ENCODE measurements at places on chromosomes 2 and 18.

GRCh38 chr2:115199966-115200365, 757.5 kb downstream of the DPP10 start:
- no peak for DNase-seq

GRCh38 chr2:113135317-113135716, 7.9 kb downstream of the IL1RN start:
- no peak for DNase-seq

- DNase-seq = no peak
These were observed 6.8 kb downstream of the EDAR start for GRCh38 chr2:108982259-108982679.

DNA sequence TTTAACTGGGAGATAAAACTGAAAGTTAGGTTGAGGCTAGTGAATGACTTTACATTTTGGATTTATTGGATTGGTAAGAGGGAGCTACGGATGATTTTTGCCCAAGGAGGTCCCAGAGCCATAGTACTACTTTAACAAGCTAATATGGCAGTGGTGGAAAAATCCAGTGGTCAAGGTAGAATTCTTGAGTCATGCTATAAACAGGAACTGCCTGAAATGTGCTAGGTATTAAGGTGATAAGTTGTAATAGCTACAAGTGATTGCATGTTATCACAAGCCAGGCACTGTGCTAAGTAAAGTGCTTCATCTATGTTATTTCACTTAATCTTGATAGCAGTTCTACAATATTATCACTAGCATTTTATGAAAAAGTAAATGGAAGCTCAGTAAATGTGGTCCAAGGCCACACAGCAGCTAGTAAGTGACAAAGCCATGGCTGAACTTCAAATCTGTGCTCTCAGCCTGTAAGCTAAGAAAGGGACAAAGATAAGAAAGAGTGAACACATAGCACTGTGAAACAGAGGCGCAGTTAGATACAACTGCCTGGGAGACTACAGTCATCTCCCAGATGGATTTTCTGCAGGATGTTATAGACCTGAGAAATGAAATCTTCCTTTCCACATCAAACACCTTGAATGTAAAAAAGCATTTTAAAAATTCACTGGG, 469.6 kb downstream of the TGIF1 start:
- DNase-seq = no peak

DNA sequence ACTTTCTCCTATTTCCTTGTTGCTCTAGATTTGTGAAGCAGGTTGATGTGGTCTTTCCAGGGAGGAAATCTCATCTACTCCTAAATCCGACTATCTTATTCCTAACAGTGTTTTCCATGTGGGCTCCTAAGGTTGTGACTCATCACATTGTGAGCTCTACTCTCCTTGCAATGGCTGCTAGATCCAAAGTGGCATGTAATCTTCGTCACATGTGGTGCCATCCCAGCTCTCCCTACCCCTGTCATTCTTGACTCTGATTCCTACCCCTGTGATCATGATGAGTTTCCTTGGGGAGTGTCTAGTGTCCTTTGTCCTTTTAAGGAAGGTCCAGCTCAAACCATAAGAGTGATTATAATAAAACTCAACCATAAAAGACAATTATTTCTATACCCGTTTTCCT, 47.3 kb upstream of the GULP1 start:
- no peak for DNase-seq

GRCh38 chr2:23656597-23656973, 270.3 kb downstream of the ATAD2B start:
- DNase-seq = no peak

GRCh38 chr18:76589316-76589715, 94.3 kb upstream of the ZNF516 start:
- DNase-seq = no peak

DNA sequence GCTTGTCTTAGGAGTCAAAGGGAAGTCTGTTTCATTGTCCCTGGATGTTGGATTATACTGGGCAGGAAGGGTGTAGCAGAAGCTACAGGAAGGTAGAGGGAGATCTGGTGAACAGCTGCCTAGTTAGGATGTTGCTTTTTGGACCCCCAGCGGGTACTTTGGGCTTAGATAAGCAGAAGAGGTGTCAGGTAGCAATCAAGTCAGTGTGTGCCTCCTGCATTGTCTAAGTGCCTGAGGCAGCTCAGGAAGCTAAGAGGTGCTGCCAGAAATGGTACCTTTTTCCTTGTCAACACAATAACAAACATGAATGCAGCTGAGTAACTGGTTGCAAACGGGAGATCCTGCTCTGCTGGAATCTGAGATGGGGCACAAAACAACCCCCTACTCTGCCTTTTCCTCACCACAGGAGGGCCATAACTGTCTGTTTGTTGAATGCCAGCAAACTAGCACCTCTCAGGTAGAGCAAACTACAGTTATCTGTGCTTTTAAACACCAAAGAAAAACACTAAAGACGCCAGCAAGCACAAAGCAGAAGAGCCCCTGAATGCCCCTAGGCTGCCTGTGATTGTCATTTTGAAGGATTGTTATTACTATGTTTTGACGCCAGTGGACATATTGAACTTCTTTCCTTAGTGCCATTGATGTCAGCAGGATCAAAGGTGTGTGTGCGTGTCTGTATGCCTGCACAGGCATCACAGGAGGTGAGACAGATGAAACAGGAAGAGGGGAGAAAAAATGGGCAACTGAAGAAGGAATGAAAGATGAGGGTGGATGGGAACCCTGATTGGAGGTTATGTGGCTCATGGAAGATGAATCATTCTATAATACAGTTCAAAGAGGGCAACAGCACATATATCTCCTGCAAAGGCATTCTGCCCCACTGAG, 151.4 kb downstream of the ETAA1 start:
- no peak for DNase-seq

GRCh38 chr18:38932752-38933151, 1367.2 kb upstream of the CELF4 start:
- DNase-seq = no peak

DNA sequence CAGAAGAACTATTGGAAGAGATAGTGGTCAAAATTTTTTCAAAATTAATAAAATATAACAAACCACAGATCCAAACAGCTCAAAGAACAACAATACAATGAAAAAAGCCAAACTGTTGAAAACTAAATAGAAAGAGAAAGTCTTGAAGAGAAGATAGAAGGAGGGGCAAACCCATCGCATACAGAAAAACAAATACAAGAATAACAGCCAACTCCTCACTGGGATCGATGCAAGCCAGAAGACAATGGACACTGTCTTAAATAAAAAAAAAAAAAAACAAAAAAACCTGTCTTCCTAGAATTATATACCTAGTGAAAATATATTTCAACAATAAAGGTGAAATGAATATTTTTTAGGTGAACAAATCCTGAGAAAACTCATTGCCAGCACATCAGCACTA, 34.1 kb upstream of the ARHGAP25 start:
- DNase-seq = no peak

GRCh38 chr2:206328974-206329373, 54.5 kb downstream of the ZDBF2 start:
- no peak for DNase-seq

DNA sequence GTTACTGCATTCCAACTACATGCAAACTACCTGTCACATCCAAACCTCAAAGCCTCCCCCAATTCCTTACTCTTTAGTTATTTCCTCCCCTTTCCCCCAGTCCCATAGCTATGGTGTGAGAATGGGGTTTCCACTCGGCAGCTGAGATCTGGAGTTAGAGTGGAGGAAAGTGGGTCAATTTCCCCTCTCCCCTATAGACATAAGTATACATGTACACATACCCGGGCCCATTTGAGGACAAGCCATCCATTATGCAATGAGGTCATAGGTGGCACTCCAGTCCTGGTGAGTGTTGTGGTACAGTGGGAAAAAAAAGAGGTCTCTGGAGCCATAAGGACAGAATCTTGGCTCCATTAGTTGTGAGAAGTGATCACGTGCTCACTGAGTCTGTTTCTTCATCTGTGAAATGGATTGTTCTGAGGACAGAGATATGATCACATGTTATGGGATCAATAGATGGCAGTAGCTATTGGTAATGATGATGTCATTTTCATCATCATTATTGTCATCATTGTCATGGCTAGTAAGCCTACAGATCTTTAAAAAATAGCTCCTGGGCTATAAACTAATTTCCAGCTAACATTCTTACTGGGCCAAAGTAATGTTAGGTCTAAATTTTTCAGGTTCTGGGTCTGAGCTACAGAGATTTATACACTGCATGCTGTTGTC, 119.0 kb downstream of the BCL2L11 start:
- DNase-seq = no peak

DNA sequence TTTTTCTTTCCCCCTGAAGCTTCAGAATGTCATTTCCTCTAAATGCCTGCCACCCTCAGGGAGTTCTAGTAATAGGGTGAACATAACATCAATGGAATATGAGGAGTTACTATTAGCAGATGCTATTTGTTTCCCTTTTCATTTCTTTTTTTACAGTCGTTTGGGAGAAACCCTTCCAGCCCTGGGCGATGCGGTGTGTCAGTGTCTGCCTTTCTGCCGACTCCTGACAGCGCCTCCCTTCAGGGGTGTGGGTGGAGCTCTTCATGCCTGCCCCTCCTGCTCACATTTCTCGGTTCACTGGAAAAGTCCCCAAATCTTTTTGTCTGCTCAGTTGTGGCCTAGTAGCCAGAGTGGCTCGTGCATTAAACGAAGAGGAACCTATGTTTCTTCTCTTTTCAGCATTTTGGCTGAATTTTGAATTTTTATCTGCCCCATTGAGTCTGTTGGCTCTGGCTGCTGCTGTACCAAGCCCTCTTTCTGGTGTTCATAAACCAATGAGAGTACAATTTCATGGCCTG, 72.3 kb downstream of the FMNL2 start:
- DNase-seq = no peak

DNA sequence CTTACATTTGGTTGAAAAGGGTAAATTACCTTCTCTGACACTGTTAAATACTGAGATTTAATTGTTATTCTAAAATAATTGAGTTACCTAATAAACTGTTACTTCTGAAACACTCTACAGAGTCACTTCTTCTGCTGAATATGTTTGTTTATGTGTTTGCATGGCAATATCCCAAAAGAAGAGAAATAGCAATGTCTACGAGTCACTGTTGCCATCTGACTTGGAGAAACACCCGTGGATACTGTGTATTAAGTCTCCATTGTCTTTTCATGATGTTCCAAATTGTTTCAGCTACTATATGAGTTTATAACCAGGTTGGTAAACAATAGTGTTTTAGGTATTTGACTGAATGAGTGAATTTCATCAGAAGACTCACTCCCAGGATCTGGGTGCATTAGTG, 754.2 kb upstream of the ID2 start:
- no peak for DNase-seq

- DNase-seq = no peak
These were observed 512.1 kb upstream of the LRATD1 start for GRCh38 chr2:14120376-14120775.

DNA sequence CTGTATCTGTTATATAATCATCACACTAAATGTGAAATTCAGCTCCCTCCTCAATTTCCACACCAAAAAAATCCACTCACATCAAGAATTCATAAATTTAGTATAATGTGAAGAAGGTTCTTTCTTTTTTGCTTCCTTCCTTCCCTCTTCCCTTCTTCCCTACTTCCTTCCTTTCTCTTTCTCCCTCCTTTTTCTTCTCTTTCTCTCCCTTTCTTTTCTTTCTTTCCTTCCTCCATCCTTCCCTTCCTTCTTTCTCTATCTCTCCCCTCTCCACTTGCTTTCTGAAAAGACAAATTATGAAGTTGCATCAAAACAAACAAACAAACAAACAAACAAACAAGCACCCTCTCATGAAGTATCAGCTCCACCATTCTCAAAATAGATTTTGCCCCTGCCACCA, 290.0 kb downstream of the PDE11A start:
- DNase-seq = no peak

DNA sequence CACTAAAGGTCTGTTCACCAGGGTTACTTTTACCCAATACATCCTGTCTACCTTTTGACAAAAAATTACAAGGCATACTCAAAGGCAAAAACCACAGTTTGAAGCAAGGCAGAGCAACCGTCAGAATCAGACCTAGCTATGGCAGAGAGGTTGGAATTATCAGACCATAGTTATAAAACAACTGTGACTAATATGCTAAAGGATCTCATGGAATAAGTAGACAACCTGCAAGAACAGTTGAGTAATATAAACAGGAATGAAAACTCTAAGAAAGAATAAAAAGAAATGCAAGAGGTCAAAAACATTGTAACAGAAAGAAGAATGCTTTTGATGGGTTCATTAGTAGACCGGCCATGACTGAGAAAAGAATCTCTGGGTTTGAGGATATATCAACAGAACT, 318.8 kb upstream of the KCNH7 start:
- no peak for DNase-seq

- DNase-seq = no peak
These were observed 112.9 kb downstream of the AFF3 start for GRCh38 chr2:100029460-100029859.

DNA sequence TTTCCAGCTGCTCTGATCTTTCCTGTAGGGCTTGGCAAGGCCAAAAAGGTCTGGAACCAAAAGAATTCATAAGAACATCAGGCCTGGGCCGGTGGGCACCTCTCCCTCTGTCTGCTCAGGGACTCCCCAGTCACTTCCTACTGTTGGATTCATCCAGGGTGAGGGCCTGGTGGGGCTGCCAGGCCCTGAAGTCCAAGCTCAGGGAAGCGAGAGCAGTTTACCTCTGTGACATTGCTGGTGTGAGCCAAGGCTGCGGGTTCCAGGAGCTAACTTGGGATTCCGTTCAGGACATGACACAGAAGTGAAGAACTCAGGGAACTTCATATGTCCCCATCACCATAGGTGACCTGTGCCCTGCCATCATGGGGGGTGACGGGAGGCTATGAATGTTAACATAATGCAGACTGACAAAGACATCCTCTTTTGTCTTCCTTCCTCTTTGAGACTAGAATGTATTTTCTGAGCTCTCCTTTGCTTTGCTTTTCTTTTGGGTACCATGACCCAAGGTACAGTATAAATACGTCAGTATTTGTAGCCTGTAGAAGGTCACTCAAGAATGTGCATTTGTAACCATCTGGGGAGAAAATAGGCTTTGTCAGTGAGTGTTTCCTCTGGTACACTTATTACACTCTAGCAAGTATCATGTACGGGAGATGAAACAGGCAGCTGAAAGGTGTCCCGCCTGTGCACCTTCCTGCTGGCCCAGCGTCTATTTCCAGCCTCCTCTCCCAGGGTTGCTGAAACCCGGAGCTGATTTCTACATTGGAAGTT, 130.5 kb upstream of the SLC1A4 start:
- peak; percentile 12 for DNase-seq

GRCh38 chr18:75875559-75875958, 448.1 kb upstream of the SMIM21 start:
- no peak for DNase-seq
